ENCODE measurements at places on chromosomes 5 and 9. TPM values are rescaled to one million over a fixed set of nuclear protein-coding genes. Genes with fewer than 3 reads are reported as not detected.

DNA sequence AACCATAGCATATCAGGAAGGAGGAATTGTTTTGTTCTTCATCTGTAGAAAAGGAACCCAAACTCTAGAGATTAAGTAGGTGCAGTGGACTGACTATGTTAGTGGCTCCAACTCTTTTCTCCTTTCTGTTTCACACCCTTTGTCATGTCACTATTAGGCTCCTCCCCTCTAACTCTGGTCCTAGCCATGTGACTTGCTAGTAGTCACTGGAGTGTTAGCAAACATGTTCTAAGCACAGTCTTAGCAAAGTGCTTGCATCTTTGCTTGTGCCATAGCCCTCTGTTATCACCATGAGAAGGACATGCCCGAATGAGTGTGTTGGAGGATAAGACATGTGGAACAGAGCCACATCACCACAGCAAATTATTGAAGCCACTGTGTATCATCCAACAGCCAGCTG, 55.4 kb upstream of the PPP3R2 start:
- no peak overlapping the region for H3K27ac ChIP-seq
- no peaks in the 10 kb centered on the region for H3K36me3 ChIP-seq
- no peaks in the 10 kb centered on the region for H3K4me1 ChIP-seq
- DNase-seq = no peak

GRCh38 chr5:96814041-96814440, 6.3 kb upstream of the ERAP1 start:
- DNase-seq = no peak
- H3K36me3 ChIP-seq = no peaks in the 10 kb centered on the region
- no peaks in the 10 kb centered on the region for H3K27me3 ChIP-seq
- no peak overlapping the region for H3K27ac ChIP-seq

DNA sequence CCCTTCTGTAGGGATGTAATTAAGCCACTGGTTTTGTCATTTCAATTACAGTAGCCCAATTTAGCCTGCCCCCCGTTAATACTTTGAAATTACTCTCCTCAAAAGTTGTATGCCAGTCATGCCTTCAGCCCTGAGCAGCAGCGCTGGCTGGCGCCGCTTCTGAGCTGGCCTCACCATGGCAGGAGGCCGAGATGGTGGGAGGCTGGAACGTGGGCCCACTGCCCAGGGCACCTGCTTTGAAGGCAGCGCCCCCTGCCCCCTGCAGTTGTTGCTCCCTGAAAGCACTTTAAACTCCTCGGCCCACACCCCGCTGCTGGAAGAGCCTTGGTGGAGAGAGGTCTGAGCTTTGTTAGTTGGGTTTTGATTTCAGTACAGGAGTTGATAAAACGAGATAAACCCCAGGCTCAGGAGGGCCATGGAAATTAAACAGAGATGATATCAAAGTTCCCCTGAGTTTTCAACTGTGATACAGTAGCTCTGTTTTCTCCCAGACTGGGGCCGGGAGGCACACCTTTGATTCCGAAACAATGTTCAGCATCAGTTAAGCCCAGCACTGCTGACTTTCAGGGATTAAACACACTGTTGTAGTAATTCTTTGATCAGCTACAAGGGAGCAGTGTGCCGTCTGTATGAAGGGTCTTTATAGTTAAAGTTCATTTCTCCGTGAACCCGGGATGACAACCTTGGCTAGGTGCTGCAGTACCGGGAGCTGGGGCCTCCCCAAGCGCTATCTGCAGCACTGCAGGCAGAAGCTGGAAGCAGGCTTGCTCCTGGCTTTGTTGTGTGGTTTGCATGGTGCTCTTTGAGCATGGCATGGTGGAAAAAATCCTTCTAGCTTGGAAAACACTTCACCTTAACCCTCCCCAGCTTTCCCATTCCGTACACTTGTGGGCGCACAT, 9.5 kb downstream of the MVB12B start:
- no peak overlapping the region for H3K4me3 ChIP-seq
- peaks cover 26% of the 10 kb centered on the region for H3K4me1 ChIP-seq
- no peak for DNase-seq
- no peaks in the 10 kb centered on the region for H3K27me3 ChIP-seq
- no peaks in the 10 kb centered on the region for H3K36me3 ChIP-seq

DNA sequence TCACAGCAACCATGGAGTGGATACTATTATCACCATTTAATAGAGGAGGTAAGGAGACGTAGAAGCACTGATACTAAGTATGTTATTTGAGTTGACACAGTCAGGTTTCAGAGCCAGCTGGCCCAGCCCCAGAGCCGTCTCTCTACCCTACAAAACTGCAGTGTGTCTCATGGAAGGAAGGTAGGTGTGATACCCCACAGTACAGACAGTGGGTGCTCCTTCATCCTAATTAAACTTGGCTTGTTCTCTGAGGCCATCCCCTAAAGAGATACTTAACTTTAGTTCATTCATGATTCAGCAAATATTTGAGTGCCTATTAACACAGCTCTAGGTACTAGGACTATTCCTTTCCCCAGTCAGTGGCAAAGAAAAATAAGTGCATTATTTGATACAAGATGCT, 22.6 kb downstream of the PIP5K1B start:
- H3K4me3 ChIP-seq = no peak overlapping the region
- H3K36me3 ChIP-seq = no peaks in the 10 kb centered on the region
- no peaks in the 10 kb centered on the region for H3K27me3 ChIP-seq
- H3K27ac ChIP-seq = no peak overlapping the region

- H3K27me3 ChIP-seq = no peaks in the 10 kb centered on the region
- peaks cover 52% of the 10 kb centered on the region for H3K4me1 ChIP-seq
- peak overlapping the region; percentile 78 for H3K27ac ChIP-seq
- no peaks in the 10 kb centered on the region for H3K36me3 ChIP-seq
- no peak overlapping the region for H3K4me3 ChIP-seq
- DNase-seq = peak; percentile 81
Measured at GRCh38 chr9:89436963-89437625, 60.8 kb downstream of the SEMA4D start.

DNA sequence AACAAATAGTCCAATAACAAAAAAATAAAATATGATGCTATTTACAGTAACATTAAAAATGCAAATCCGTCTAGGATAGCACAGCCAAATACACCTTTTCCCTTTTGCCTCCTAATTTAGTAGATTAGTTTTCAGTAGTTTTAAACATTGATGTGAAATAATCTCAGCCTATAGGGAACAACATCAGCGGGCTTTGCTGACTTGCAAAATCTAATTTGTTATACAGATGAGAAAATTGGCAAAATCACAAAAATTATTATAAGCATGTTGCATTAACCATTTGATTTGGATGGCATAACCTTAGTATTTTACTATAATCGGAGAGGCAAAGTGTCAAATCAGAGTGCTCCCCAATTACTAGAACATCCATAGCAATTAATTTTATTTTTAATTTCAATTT, 563.5 kb downstream of the CDH18 start:
- H3K4me3 ChIP-seq = no peak overlapping the region
- no peaks in the 10 kb centered on the region for H3K4me1 ChIP-seq
- H3K27ac ChIP-seq = no peak overlapping the region
- no peaks in the 10 kb centered on the region for H3K36me3 ChIP-seq
- H3K27me3 ChIP-seq = no peaks in the 10 kb centered on the region

DNA sequence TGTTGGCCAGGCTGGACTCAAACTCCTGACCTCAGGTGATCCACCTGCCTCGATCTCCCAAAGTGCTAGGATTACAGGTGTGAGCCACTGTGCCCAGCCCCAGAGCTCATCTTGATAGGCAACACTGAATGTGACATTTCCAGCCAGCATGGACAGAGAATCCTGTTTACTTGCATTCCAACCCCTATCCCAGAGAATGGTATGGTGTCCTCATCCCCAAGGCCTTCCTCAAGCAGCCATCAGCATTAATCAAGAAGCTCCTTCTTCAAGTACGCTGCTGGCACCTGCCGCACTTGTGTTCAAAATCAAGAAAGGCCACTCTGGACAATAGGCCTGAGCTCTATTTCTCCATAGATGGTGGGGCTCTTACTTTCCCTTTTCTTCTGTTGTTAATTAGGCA, 40.2 kb downstream of the STARD4 start:
- H3K27ac ChIP-seq = no peak overlapping the region
- no peak overlapping the region for H3K4me3 ChIP-seq
- DNase-seq = no peak
- H3K36me3 ChIP-seq = no peaks in the 10 kb centered on the region
- no peaks in the 10 kb centered on the region for H3K4me1 ChIP-seq

- peak overlapping the region; percentile 73 for H3K27ac ChIP-seq
- H3K4me3 ChIP-seq = no peak overlapping the region
- DNase-seq = no peak
- peaks cover 26% of the 10 kb centered on the region for H3K4me1 ChIP-seq
- H3K36me3 ChIP-seq = peaks cover 3% of the 10 kb centered on the region
Measured at GRCh38 chr9:76101947-76102346, 211.5 kb downstream of the PCSK5 start.

DNA sequence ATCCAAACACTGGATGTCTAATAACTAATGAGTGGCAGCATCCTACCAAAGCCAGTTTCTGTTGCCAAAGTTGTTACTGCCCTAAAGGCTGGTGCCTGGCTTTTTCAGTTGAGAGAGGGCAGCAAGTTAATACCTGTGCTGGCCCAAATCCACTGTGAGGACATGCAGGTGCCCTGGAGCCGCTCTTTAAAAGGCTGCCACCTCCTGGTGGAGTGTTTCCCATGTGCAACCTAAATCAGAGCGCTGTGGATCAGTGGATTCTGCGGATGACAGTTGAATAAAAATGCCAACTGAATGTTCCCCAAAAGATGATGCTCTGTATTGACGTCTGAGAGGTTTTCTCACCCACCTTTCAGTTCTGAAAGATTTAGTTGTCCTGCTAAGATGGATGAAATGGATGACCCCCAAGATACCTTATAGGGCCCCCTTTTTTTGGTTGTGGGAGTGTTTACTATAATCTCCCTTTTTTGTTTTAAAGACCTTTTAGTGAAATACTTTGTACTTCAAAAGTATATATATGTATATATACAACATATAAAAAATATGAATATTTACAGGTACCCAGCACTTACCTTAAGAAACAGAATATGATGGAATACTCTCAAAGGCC, 146.4 kb downstream of the EGFLAM start:
- no peak overlapping the region for H3K27ac ChIP-seq
- H3K27me3 ChIP-seq = no peaks in the 10 kb centered on the region
- no peaks in the 10 kb centered on the region for H3K36me3 ChIP-seq
- no peak overlapping the region for H3K4me3 ChIP-seq
- no peak for DNase-seq
- no peaks in the 10 kb centered on the region for H3K4me1 ChIP-seq

DNA sequence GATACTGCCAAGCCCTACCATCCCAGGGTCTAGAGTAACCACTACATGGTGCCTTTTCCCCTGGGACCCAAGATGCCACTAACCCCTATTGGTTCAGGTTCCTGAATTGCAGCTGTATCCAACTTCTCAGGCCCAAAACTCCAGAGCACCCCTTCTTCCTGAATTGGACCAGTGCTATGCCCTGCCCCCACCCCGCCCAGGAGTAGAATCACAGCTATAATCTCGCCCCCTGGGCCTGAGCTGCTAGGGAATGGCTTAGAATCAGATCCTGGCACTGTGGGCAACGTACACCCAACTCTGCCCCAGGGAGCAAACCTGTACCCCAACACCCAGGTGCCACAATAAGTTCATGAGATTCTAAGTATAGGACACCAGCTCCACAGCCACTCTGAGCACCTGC, 206.3 kb downstream of the CACNA1B start:
- H3K4me3 ChIP-seq = no peak overlapping the region
- no peaks in the 10 kb centered on the region for H3K36me3 ChIP-seq
- no peaks in the 10 kb centered on the region for H3K27me3 ChIP-seq
- DNase-seq = no peak
- no peak overlapping the region for H3K27ac ChIP-seq

DNA sequence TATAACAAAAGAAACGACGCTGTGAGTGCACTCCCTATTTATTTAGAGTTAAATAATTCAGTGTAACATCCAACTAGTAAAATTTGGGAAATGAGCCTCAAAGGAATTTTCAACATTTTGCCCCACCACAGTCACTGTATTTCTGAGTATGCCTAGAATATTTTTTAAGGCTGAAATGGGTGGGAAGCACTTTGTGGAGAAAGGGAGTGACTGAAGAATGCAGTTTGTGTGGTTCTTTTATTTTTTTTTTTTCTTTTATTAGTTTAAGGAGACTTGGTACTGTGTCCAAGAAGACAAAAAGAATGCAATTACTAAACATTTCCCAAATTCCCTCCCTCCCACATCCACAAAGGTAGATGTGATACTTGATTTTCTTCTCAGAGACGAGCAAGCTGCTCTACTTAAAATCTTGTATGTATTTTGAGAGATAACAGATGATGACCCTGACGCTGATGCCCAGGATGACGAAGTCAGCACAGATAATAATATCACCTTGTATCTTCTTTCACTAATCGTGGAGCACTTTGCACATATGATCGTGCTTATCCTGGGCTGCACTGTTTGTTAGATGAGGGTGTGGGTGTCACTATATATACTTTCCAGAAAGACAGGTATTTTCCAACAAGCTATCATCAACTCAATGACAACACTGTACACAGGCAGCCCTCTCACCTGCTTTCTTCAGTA, 586.3 kb downstream of the RAB3C start:
- DNase-seq = no peak
- no peaks in the 10 kb centered on the region for H3K4me1 ChIP-seq
- H3K27me3 ChIP-seq = no peaks in the 10 kb centered on the region

- no peak overlapping the region for H3K27ac ChIP-seq
- no peaks in the 10 kb centered on the region for H3K4me1 ChIP-seq
- H3K4me3 ChIP-seq = no peak overlapping the region
- no peak for DNase-seq
Measured at GRCh38 chr9:113669522-113670115, 206.1 kb downstream of the RGS3 start.

DNA sequence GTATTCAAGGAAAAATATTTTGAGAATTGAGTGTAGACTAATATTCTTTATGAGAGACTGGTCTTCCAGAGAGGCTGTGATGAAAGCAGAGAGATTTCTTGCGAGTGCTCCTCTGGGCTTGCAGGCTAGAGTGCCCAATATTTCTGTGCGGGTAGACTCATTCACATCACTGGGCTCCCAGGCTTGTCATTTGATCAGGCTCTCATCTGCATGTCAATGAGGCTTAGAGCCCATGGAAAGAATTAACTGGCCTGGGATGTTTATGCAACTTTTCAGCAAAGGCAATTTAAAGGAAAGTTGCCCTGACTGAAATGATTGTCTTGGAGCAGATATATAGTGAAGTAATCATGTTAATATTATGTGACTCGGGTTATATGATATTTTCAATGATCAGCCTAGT, 42.3 kb downstream of the SNCAIP start:
- no peaks in the 10 kb centered on the region for H3K36me3 ChIP-seq
- DNase-seq = no peak
- H3K4me1 ChIP-seq = no peaks in the 10 kb centered on the region

TAF11L10 gene
- not detected for total RNA-seq

NRG2 gene
- 12.3 TPM for total RNA-seq

EQTN gene
- total RNA-seq = not detected

KIF4B gene
- total RNA-seq = not detected

CTNND2 gene
- total RNA-seq = not detected
